NAMALWA (cell line): ENCODE measurements at places on chromosomes 12 and 14.

- DNase-seq, result no peak
Measured at GRCh38 chr12:66653796-66654195, 25.1 kb downstream of the GRIP1 start.

DNA sequence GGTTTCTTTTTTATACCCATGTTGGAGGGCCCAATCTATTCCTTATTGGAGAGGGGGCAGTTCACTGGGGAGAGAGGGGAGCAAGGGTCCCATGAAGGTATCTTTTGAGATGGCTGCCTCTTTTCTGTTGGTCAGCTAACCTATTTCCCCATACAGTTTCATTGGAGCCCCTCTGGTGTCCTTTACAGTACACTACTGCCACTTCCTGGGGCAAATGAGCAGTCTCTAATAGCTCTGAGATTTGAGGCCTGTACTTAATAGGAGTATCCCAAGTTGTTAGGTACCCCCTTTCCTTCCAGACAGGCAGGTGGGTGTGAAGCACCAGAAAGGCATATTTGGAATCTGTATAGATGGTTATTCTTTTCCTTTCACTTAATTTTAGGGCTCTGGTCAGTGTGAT, 41.3 kb upstream of the RNU6-8 start:
- no peak for DNase-seq

DNA sequence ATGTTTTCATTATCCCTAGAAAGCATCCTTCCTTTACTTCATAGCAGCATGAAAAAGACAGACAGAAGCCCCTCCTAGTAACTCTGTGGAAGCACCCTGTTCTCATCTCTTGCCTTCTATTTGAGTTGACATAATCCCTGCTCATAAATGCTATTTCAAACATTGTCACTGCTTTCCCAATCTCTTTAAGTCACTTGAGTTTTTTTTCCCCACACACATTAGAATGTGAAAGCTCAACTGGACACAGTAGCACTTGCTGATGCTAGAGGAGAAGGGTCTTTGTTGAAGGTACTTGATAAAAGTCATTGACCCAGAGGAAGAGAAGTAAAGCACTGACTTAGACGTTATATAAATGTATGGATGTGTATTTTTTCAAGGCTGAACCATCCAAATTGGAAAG, 3.0 kb downstream of the E2F7 start:
- no peak for DNase-seq

DNA sequence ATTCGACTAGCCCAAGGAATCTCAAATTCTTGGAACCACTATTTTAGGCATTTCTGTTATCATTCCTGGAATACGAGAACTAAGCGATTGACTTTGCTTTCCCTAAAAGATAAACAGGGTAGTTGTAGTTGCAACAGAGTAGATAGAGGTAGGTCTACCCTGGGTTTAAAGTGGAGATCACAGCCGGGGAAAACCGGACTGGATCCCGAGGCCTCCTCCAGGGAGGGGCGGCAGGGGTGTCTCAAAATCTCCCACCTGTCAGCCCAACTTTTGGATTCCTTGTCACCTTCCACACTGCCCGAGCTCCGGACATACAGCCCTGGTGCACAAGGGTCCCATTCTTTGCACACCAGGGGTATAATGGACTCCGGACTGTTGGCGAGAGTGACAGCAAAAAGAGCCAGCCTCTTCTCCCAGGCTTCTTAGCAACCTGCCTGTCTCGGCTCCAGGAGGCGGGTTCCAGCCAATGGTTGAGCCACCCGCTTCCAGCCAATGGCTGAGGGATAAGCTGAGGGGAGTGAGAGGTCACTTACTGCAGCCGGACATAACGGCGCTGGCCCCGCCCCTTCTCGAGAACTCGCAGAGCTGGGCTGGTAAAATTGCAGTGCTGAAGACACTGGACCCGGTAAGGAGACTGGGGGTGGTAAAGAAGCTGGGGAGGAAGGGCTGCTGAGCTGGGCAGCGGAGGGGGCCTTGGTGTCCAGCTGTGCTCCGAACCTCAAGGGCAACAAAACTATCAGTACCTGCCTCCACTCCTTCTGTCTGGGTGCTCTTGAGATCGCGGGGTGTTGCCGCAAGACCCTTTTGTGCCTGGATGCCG, at the start of gene SUOX:
TSS of gene SUOX (plus strand) at position 562 of the 820 bp plus-strand sequence. CDS start 4,946 bp downstream, outside the sequence.
- DNase-seq, result no peak

DNA sequence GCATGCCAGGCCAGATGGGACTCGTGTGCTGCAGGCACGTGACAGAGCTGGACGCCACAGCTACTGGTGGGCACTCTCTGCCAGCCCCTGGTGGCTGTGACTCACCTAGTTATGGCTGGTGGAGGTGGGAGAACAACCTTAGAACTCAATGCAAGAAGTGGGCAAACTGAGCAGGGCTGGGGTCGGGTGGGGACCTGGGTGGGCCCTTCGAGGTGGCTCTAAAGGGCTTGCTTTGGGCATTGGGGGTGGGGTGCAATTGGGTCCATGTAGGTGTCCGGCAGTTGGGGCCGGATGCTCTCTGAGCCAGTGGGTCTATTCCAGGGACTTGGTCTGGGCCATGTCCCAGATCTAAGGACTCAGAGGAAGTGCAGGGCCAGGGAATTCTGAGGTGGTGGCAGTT, 5.1 kb upstream of the SERPINA12 start:
- no peak for DNase-seq

DNA sequence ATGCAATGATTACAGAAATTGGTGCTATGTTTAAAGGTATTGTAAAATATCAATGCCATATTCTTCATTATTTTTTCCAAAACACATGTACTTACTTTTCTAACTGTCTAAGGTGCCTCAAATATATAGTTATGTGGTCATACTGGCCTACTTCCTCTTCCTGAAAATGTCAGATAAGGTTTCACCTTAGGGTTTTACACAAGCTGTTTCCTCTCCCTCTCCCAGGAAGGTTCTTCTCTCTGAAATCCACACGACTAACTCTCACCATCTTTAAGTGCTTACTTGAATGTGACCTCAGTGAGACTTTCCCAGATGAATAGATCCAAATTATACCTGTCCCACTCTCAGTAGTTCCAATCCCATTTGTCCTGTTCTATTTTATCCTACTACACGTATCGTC, 11.6 kb upstream of the CLEC4D start:
- peak; percentile 20 for DNase-seq

GRCh38 chr12:50003595-50003994, 21.7 kb downstream of the RACGAP1 start:
- DNase-seq, result no peak

GRCh38 chr14:101732118-101732517, 29.4 kb upstream of the PPP2R5C start:
- DNase-seq, result no peak

DNA sequence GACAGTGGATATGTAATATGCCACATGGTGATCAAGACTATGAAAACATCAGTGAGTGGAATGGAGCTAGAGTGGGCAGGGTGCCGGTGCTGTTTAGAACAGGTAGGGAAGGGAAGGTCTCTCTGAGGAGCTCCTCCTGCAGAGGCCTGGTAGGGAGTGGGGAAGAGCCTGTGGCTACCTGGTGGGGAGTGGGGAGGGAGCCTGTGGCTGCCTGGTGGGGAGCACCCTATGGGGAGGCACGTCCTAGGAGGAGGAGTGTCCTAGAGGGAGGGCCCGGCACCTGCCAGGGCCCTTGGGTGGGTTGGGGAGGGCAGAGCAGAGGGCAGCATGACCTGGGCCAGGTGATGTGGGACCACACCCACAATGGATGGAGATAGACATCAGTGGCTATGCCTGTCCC, 122.6 kb downstream of the ADGRD1 start:
- no peak for DNase-seq

DNA sequence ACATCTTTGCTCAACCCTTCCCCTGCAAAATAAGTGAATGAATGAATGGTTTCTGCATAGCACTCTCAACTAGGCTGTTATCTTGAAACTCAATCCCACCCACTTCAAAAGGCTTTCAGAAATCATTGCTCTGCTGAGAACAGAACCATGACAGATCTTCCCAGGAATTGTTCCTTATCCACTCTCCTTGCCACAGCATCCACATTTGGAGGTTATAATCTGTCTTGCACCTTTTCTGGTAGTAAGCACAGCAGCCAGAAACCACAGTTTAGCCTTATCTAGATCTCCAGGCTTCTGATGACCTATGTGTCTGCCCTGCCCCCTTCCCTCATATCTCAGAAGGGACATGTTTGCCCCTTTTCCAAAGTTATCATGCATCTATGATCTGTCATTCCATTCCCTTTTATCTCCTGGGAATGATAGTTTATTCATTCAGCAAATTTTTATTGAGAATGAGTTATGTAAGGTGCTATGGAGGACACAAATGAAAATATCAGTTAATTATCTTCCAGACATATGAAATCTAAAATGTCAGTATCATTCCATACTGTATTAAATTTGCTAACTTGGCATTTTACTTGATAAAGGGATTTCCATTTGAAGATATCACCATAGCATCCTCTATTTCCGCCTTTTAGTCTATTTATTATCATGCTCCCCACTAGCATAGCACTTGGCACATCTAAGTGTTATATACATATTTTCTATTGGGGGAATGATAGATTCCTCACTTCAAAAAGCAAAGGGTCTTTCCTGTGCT, 21.4 kb downstream of the LGR5 start:
- DNase-seq, result no peak

- DNase-seq, result no peak
Measured at GRCh38 chr12:74891083-74891668, 318.5 kb downstream of the KCNC2 start.

GRCh38 chr12:24975425-24975824, 26.5 kb upstream of the BCAT1 start:
- DNase-seq, result no peak

- no peak for DNase-seq
Measured at GRCh38 chr12:129393357-129393937, 510.4 kb downstream of the TMEM132D start.

DNA sequence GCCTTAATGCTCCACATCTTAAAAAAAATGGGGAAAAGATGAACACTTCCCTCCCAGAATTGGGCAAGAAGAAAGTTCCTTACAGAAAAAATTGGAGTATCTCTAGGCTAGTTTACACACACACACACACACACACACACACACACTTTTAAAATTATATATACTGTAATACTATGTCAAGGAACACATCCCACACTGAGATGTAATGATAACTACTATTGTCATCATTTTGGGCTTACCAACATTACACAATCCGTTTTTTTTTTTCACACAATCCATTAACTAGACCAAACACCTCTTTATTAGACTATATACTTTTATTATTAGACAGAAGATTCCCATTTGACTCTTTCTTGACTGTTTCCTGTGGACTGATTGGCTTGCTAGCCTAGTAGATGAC, 2.5 kb downstream of the LTBR start:
- no peak for DNase-seq

- DNase-seq, result no peak
Measured at GRCh38 chr14:32361674-32362073, 32.6 kb downstream of the AKAP6 start.
